ENCODE measurements at places on chromosomes 5 and 9.

GRCh38 chr9:124257070-124257843 is 492 bp upstream of the NEK6 start:
- DNase-seq = no peak

- no peak for DNase-seq
Measured at GRCh38 chr9:117093891-117094844, 320.7 kb downstream of the ASTN2 start.

DNA sequence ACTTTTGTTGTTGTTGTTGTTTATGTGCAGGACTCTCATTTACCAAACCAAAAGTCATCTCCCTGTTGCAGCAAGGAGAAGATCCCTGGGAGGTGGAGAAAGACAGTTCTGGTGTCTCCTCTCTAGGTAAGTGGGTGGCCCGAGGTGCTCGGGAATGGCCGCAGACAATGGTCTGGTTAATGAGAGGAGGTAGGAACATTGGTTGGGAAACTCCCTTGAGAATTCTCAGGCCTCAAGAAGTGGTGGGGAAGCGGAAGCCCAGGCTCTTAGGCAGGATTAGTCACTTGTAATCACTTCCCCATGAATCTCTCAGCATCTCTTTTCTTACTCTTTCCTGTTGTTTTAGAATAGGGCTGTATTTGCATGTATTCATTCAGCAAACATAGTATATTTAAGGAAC is 7.2 kb downstream of the ZNF354B start:
- no peak for DNase-seq

DNA sequence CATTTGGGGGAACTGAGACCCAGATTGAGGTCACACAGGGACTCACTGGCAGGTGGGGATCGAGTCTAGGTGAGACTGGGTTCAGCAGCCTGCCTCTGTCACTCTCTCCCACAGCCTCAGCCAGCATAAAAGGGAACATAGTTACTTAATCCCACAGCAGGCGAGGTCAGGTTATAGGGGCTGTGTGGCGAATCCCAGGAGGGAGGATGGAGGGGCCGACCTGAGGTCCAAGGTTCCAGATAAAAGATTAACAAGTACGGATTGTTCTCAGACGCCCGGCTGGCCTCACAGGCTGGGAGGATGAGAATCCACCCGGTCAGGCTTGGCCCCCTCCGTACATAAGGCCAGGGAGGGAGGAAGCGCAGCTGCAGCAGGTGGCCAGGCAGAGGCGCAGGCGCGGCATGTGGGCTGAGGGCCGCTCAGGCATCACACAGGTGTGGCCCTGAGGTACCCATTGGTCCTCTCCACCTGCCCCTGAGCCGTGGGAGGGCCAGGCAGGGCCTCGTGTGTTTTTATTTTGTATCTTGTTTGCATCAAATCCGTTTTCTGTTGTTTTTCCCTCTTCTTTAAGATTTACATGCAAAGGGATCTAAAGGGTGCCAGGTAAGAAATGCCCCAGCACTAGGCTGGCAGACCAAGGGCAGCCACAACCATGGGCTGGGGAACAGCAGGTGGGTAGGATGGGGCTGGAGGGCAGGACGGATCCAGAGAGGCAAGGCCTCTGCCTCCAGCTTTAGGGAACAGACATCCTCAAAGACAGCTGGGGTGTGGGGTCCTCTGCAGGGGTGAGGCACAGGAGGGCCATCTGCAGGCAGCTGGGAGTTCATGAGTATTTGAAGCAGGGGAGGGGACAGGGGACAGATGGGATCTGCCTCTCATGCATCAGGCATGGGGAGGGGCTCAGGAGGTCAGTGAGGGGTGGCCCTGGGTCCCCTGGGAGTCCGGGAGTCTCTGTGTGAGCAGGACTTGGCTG is 3.6 kb downstream of the SUSD3 start:
- DNase-seq = no peak

- no peak for DNase-seq
Measured at GRCh38 chr9:98736226-98736625, 27.5 kb upstream of the GABBR2 start.

- DNase-seq = no peak
Measured at GRCh38 chr5:176171171-176171760, 67.0 kb upstream of the SIMC1 start.

- DNase-seq = no peak
Measured at GRCh38 chr9:77450085-77450475, 198.0 kb downstream of the GNA14 start.

GRCh38 chr5:170860415-170860814 is 1.4 kb upstream of the RANBP17 start:
- DNase-seq = no peak

DNA sequence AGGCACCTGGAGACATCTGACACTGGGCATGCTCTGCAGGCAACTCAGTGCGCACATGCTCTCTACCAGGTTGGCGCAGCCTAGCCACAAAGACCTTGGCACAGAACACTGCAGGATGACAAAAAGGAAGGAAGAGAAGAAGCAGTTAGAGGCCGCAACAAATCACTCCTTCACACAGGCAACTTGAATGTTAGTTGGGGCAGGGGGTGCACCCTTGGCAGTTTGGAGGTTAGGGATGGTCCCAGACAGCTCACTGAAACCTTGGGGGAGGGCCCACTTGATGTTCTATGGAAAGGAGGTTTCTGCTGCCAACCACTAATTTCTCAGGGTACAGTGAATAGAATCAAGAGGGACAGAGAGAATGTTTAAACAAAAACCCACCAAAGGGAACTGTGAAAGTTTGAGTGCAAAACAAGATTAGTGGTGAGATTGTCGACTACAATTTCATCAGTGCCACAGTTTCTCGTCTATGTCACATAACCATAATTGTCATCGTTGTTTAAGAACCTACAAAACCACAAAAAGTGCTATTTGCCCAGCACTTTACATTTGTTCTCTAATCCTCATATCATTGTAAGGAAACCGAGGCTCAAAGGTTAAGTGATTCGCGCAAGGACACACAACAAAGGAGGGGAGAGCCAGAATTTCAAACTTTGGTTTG is 48.7 kb downstream of the FBXW11 start:
- no peak for DNase-seq

DNA sequence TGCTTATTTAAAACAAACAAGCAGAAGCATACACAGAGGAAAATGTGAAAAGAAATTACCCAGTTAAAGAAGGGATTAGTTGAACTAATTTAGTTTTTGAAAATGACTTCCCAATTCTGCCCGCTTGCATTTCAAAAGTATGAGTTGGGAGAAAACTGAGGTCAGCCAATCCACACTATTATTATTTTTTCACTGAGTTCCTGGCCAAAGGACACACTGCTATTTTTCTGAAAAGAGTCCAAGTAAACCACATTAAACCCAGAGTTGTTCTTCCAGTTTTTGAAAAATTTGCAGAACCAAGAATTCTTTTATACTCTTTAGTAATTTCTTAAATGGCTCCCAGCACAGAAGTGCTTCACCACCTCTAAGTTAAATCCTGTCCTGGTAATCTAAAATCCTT is 7.5 kb downstream of the SMU1 start:
- no peak for DNase-seq

- DNase-seq = no peak
Measured at GRCh38 chr5:162484986-162485385, 417.4 kb downstream of the GABRG2 start.

- no peak for DNase-seq
Measured at GRCh38 chr5:97229688-97230285, 46.7 kb upstream of the RIOK2 start.

GRCh38 chr9:97441729-97442128 is 29.8 kb downstream of the TDRD7 start:
- no peak for DNase-seq

GRCh38 chr9:444528-444927 is 229.9 kb downstream of the DOCK8 start:
- DNase-seq = no peak

DNA sequence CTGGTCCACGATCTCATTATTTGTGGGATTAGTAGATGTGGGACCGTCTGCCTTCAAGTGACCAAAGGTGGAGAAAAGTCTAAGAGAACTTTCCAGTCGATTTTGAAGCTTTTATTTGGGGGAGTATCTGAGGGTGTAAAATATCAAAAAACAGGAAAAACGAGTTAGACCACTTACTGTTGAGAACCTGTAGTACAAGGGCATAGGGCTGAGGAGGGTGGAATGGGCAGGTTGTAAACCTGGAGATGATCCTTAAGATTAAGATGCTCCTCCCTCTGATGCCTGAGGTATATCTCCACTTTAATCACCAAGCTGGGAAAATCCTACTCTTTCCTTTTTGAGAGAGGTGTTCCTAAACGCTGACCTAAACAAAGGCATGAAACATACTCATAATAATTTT is 32.0 kb upstream of the GTF2H2C start:
- DNase-seq = no peak

DNA sequence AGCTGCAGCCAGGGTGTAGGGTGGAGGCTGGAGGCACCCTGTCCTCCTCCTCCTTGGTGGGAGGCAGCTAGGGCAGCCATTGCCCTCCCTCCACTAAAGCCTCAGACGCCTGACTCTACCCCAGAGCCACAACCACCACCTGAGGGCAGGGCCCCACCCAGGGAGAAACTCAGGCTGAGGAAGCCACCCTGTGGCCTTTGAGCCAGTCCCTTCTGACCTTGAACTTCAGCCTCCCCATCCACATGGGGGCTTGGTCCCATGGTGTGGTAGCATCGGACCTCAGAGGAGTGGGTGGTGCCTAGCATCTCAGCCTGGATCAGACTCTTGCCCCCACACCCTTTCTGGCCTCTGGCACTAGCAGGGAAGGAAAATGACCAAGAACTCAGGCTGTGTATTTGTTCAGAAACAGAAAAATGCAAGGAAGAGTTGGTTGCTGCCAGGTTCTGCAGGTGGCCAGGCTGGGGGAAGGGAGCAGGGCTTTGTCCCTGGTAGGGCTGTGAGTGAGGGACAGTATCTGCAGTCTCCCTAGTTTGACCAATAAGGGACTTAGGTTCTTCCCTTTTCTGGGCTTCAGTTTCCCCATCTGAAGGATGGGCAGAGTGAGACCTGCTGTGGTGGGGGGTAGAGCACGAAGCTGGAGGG is 3.2 kb downstream of the DAB2IP start:
- DNase-seq = no peak

- no peak for DNase-seq
Measured at GRCh38 chr9:124496075-124496449, 11.1 kb downstream of the NR5A1 start.

GRCh38 chr9:122819791-122820489 is 8.4 kb downstream of the PDCL start:
- no peak for DNase-seq

DNA sequence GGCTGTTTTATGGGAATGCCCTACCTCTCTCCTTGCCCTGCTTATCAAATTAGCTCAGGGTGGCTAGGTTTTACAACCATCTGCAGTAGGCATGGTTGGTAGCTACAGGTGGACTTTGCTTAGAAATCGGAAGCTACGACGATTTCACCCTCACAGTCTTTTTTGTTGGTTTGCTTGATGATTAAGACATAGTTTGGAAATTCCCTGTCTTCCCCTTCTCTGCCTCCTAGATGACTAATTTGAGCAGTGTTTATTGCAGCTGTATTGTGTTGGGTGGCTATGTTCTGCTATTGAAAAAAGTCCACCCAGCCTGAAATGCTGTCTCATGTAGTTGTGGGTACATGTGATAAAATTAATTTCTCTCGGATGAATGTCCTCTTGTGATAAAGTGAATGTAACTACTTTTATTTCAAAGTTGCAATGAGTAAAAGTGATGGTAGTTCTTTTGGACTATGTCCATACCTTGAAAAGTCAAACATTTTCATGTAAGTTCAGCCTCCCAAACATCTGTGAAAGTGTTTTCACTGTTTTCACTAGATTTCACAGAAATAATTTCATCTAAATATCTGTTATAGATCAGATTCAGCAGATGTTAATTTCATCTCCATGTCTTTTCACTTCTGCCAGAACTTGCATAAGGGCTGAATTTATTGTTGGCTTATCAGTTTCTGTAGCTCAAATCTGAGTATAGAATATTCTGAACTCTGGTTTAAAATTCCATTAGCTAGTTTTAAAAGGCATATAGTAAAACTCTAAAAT is 37.3 kb upstream of the FYB1 start:
- DNase-seq = no peak

DNA sequence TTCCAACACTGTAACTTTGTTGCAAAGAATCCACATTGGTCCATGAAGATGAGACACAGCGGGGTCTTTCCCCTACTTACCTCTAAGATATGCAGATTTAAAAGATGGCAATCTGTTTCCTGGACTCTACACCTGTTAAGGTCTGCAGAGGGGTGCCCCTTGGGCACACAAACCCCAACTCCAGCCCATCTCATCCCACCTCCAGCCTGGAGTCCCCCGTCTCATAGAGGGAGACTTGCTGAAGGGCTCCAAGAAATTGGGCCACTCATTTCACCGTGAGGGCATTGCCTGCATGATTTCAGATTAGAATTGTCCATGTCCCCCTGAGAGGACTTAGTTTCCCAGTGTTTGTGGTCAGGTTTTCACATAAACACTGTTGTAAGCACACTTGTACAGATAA is 365.7 kb downstream of the IRX2 start:
- DNase-seq = no peak

GRCh38 chr5:132221781-132222648 is 5.6 kb downstream of the P4HA2 start:
- no peak for DNase-seq

DNA sequence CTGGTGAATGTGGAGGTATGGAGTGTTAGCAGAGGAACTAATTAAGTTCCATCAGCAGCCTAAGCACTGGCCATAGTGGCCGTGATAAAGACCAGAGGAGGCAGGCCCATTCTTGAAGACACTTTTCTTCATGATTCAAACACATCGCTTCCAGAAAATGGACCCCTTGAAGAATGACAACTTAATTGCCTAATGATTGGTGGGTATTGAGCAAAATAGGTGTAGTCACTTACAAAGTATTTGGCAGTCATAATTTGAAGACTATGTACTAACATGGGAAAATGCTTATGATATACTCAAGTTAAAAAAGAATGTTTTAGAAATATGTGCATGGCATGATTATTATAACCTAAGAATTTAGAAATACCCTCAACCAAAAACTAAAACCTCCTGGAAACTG is 44.8 kb downstream of the MEGF10 start:
- DNase-seq = no peak

DNA sequence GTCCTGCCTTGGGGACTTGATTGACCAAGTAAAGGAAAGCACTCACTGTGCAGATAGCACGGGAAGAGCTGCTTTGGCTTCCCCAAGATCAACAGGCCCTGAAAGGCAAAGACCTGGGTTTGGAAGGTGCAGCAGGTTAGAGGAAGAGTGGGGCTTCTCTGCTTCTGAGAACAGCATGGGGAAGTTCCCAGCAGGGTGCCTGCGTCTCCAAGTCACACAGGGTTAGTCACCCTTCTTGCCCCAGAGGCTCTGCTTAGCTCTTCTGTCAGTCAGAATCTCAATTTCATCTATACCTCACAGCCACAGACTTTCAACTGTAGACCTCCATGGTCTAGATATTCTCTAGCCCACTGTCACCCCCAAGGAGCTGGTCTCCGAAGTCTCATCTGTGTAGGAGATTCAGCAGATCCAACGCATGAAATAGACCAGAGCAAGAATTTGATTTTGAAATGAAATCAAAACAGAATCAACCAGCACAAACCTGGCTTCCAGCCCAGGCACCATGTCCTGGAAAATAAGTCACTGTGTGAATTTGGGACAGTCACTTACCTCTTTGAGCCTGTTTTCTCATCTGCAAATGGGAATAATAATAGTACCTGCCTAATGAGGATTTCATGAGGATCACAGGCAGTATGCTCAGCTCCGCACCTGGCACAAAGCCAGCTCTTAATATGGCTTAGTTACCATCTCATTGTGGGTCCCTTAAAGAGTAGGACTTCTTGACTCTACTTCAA is 64.0 kb downstream of the SFXN1 start:
- DNase-seq = no peak

GRCh38 chr5:34047143-34047542 is 4.1 kb upstream of the C1QTNF3 start:
- no peak for DNase-seq

Data from activated gamma-delta T cell (primary cell).